ENCODE measurements at places on chromosomes 3 and 15.
A peak's percentile ranks its signal among the peaks of the same experiment; 100 is the strongest.

- DNase-seq = peak; percentile 31
These were observed 4.9 kb downstream of the ISL2 start for GRCh38 chr15:76341366-76342057.

GRCh38 chr3:171811913-171812335, 1.6 kb upstream of the PLD1 start:
- DNase-seq = no peak

GRCh38 chr3:169255511-169255910, 408.0 kb downstream of the MECOM start:
- DNase-seq = no peak

GRCh38 chr15:29840926-29841325, 18.7 kb upstream of the TJP1 start:
- no peak for DNase-seq

- no peak for DNase-seq
These were observed 15.4 kb upstream of the ZNF774 start for GRCh38 chr15:90336705-90337141.

DNA sequence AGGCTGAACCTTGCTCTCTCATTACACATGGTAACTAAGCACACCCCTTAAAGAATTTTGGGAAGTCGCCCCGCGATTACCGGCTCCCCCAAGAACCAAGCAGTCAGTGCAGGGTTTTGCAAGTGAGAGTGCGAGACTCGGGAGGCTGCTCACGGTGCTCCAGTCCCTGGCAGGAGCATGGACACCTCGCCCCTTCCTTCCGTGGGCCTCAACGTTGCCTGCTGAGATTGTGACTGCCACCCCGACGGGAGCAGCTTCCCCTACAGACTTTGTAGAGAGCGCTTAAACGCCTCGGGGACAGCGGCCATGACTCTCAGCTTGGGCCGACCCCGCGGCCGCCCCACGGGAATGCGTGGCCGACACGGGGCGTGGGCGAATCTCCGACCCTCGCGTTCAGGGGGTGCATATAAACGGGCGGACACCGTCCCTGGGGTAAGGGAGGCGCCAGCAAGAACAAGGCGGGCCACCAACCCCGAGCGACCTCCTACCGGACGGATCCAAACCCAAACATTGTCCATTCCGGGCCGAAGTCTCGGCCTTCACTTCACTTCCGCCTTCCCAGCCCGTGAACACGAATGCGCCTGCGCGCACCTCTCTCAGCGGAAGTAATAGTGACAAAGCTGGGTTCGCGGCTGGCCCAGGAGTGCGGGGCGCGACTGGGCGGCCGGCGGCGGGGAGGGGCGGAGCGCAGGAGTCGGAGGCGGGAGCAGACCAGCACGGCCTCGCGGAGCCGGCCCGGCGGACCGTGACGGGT, at the start of gene ATP2C1:
Gene ATP2C1, plus strand, starts transcription at position 709 of the 754 bp plus-strand sequence. CDS start 686 bp downstream, outside the sequence.
- DNase-seq = peak; percentile 96

DNA sequence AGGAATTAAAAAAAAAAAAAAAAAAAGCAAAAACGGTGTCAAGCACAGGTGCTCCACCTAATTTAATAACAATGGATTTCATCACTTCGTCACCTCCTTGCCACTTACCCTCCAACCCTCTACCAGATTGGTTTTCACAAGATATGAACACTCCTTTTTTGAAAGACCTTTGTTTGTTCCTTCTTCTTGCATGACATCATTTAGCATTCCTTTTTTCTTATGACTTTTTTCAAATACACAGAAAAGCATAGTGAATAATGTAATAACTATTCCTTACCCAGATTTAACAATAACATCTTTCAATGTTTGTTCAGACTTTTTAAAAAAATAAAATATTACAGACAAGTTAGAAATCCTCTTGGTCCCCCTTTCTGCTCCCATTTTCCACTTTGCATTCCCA, 16.3 kb downstream of the COL6A6 start:
- DNase-seq = no peak

DNA sequence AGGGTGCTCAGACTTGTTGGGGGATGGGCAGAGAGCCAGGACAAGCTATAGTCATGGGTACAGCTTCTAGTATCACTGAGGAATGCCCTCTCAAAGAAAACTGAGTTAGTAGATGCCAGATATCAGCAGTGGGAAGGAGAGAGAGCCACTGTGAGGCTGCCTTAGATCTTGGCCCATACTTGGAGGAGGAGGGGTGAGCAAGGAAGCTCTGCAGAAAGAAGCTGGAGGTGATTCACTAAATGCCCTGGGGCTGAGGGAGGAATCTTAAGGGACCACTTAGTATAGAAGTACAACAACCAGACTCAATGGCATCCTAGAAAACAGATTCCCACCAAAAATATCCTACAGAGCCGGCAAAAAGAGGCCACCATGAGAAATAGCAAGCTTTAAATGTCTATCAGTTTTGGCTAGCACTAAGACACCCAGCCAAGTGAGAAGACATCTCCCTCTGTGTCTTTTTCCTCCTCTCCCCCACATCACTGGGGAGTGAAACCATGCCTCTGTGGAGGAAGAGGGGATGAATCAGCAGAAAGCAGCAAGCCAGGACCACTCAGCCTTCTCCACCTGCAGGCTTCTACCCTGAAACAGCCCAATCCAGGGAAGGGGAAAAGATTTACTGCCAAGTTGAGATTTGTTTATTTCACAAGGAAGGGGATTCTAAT, 282.5 kb upstream of the STT3B start:
- no peak for DNase-seq

GRCh38 chr3:143633816-143634215, 214.5 kb downstream of the SLC9A9 start:
- no peak for DNase-seq

DNA sequence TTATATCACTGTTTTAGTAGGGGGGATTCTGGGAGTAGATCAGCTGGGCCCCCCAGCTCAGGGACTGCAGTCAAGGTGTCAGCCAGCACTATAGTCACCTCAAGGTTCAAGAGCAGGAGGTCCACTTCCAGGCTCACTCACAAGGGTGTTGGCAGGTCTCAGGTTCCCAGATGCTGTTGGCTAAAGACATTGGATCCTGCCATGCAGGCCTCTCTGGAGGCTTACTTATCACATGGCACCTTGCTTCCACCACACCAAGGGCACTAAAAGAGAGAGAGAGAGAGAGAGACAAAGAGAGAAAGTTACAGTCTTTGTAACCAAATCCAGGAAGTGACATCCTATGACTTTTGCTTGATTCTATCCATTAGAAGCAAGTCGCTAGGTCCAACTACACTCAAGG, 7.5 kb upstream of the PPP1R14D start:
- no peak for DNase-seq

DNA sequence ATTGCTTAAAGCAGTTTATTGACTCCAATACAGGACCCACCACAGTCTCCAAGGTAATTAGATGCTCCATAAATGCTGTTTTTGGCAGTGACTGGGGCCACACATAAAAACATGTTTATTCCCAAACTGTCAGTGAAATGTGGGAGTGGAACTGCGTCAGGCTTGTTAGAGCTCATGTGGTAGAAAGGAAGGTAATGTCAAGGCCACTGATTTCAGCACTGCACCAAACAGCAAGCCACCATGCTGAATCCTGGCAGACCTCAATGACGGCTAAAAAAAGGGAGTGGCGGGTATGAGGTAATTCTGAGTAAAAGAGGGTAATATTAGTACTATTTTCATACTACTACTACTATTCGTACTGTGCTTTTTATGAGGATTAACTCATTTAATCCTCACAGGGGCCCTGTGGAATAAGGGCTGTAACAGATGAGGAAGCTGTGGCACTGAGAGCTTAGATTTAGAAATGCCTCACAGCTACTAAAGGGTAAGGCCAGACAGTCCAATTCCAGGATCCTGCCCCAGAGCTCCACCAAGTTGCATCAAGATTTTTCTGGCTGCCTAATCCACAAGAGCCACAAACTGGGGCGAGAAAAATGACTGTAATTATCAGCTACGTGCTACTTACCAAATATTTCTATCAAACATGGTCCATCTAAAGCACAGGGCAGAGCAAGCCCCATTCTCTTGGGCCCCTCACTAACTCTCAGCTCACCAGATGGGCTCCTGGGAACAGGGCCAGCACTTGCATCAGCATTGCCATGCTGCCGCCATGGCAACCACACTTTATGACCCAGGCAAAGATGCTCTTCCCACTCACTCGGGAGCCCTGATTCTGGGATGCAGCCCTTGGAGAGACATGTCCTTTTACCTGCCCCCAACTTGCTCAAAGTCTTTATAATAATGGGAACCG, 83.6 kb upstream of the SPATA12 start:
- DNase-seq = peak; percentile 81

DNA sequence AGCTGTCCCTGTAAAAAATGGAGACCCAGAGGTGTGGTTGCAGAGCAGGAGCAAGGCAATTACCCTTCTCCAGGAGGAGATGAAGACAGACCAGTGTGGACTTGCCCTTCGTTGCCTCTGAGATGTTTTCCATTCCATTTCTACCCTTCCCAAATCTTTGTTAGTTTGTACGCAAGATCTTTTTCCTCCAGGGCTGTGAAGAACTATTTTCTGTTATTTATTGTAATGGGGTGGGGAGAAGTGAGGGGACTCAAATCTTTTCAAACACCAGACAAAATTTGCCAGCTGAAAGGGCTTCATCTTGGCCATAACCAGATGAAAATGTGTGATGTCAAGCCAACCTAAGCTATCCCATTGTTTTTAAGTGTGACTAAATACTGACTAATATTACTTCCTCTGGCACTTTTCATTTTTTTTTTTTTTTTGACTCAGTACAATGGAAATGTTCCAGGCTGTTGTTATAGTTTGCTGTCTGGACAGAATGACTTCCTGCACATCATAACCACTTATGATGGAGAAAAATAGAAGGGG, 271.3 kb upstream of the TPRG1 start:
- DNase-seq = no peak

Data from DMS79 treated with DMSO at 0.1 percent for 48 hours (cell line).